ENCODE measurements at places on chromosomes 13 and 19. TPM values are rescaled to one million over a fixed set of nuclear protein-coding genes. Genes with fewer than 3 reads are reported as not detected.

RTBDN gene
- polyA plus RNA-seq: not detected

SGCG gene
- 5.4 TPM for polyA plus RNA-seq

FOXO1 gene
- polyA plus RNA-seq: 0.46 TPM

YJU2 gene
- polyA plus RNA-seq: 10.6 TPM

C19orf33 gene
- not detected for polyA plus RNA-seq

UBL5 gene
- polyA plus RNA-seq: 606 TPM

ZIK1 gene
- 3.2 TPM for polyA plus RNA-seq

STARD13 gene
- 13.8 TPM for polyA plus RNA-seq

WDR88 gene
- polyA plus RNA-seq: 0.10 TPM

GJB6 gene
- polyA plus RNA-seq: not detected

ADGRE3 gene
- polyA plus RNA-seq: not detected

IGFL3 gene
- not detected for polyA plus RNA-seq

GRCh38 chr13:51630288-51630615 lies 46.0 kb downstream of the WDFY2 start:
- peak; percentile 66 for DNase-seq

DNA sequence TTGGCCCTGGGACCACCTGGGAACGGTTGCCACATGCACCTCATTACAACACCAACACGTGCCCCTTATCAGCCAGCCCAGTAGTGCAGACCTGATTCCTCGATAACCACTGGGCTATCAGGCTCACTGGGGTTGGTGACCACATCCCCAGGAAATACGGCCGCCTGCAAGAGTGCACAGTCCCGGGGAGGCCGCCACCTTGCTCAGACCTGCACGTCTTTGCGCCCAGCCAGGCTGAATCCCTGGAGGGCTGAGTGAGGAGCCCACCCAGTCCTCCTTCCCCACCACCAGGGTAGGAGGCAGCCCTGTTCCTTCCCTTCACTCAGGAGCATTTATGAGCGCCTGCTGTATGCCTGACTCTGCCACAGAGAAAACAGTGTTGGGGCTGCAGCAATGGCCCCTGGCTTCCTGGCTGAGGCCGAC lies 67.8 kb downstream of the CEBPG start:
- no peak for DNase-seq

- DNase-seq: peak; percentile 13
Measured at GRCh38 chr13:40968416-40969000, 50.6 kb downstream of the ELF1 start.

- DNase-seq: peak; percentile 14
Measured at GRCh38 chr19:51470966-51471365, 7.4 kb upstream of the CEACAM18 start.

GRCh38 chr13:75305059-75305458 lies 176.9 kb downstream of the TBC1D4 start:
- no peak for DNase-seq

- DNase-seq: no peak
Measured at GRCh38 chr13:77853703-77854102, 64.9 kb downstream of the EDNRB start.

GRCh38 chr19:5308451-5309437 lies 31.9 kb downstream of the PTPRS start:
- peak; percentile 68 for DNase-seq

DNA sequence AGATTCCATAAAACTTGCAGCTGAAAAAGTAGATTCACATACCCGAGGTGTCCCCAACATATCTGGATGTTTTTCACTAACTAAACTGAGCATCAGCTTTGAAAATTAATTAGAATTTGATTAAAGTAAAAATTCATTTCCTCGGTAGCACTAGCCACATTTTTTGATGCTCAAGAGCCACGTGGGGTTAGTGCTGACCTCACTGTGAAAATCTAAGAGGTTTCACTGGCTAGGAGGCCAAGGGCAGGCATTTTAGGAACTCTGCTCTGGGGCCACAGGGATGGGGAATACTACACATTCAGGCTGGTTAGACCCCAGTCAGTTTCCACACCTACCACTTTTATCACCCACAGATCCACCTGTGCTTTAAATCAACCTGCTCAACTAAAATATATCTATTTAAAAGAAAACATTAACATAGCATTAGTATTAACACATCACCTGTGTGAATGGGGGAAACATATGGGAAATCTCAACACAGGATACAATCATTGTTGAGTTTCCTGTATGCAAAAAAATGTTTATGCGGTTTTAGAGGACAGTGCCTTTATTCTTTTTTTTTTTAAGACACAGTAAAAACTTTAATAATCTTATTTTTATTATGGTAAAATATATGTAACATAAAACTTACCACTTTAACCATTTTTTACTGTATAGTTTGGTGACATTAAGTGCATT lies 45.5 kb downstream of the BRD4 start:
- DNase-seq: no peak

DNA sequence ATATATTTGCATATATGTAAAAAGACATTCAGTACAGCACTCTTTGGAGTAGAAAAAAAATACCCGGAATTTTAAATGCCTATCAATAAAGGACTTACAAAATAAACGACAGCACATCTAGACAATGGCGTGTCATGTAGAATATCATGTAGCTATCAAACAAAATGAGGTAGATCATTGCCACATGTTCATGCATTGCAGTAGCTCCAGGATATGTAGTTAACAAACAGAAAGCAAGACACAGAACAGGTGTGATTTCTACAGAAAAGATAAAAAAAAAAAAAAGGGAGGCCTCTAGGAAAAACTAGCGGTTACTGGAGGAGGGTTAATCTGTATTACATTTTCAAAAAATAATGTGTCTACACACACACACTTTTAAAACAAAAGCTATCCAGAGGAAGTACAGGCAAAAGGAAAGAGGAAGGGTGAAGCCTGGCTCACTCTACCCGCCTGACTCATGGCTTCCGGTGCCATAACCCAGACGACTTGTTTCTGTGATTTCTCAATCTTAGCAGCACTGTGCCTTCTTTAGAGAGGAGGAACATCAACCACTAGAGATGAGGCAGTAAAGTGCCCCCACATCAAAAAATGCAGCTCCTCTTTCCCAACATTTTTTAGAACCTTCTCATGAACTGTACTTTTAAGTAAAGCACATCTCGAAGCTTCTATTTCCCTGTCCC lies 6.9 kb downstream of the KCTD12 start:
- peak; percentile 94 for DNase-seq

DNA sequence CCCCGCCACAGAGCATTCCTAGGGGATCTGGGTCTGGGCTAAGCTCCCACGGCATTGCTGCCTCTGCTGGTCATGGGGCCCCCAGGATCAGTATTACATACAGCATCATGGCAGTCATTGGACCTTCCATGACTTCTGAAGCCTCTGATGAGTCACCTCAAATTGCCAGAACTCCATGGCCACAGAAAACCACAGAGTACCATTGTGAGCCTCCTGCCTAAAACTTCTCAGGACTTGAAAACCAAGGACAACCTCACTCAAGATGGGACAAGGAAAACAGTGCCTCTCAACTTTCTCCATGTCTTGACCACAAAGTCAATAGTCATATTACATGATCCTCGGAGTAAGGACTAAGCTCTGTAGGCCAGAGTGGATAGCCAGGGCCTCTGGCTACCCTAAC lies 306.0 kb downstream of the GPC5 start:
- no peak for DNase-seq

- peak; percentile 71 for DNase-seq
Measured at GRCh38 chr13:73215823-73216222, 157.0 kb downstream of the KLF5 start.

- no peak for DNase-seq
Measured at GRCh38 chr13:73535341-73535740, 476.5 kb downstream of the KLF5 start.

GRCh38 chr19:32350987-32351348 lies 5.6 kb downstream of the ZNF507 start:
- no peak for DNase-seq

DNA sequence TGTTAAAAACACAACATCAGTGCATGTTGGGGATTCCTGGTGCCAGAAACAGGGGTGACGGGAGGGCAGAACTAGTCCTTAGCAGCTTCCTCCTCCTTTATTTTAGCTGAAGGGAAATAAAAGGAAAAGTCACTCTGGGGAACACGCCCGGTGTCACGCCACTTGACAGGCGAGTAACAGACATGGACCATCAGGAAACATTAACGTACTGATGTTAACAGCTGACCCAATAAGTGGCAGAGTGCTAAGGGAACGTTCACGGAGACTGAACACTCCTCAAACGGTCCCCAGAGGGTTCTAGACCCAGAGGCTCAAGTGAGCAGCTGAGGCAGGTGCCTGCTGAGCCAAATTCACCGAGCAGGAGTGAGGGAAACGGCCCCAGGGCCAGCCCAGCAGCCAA lies 13.9 kb upstream of the EIF3G start:
- DNase-seq: no peak

DNA sequence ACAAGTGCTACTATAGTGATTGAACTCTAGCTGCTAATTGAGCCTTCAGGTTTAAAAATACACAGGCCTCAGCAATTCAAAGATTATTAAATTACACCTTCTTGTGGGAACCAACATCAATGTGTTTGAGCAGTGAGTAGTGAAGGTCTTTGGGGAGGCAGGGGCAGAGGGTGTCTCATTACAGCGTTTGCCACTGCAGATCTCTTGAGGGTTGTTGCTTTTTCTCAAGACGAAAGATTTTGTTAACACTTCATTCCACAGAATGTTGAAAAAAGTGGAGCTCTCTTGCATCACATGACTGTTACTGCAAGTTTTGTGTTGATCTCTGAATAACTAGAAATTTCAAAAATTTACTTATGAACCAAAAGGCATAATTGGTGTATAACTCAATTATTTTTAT lies 253.6 kb downstream of the ATP8A2 start:
- no peak for DNase-seq

DNA sequence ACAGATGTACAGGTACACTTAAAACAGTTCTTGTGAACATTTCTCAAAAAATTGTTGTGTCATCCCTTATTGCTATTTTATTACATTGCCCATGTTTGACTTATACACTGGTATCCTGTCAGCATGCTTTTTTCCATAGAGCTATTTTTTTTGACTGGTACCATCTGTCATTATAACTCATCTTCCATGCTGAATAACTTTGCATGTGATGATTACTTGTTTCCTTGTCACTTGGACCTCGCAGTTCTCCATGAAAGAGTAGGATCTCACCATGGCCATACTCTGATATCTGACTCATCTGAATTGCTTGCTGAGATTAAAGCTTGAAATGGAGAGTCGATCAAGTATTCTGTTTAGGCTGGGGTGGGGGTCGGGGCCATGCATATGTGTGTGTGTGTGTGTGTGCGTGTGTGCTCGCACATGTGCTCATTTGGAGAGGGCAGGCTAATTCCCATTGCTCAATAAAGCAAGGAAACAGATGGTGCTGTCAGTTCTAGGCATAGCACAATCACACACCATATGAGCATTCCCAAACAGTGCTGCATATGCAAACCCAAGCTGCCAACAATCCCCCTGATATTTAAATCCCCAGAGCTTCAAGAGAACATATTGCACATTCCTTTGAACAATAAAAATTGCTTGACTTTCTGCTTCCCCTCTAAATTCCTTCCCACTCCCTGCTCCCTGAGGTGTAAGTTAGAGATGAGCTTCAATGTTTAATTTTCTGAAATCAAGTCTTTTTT lies 62.9 kb downstream of the NHLRC3 start:
- DNase-seq: no peak

GRCh38 chr13:48508011-48508410 lies 24.9 kb downstream of the RCBTB2 start:
- DNase-seq: no peak

DNA sequence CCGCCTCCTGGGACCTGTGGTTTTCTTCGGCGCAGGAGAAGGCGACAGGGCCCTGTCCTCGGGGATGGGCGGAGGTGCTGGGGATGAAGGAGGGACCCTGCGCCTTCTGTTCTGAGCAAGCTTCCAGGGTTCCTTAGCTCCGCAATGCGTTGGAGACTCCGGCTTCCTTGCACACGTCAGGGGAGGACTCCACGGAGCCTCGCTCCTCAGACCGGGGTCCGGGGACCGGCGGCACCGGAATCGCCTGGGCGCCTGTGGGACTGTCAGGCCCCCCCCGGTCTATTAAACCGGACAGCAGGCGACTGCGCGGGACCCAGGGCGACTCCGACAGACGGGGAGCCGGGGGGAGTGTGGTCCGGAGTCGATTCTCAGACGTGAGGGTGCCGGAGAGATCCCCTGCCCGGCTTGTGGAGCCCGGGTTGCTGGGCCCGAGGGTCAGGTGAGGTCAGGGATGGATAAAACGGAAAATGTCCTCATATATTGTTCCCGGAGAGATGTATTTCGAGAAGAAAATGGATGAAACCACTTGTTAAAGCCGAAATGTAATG lies 227.4 kb downstream of the TEX29 start:
- DNase-seq: no peak

DNA sequence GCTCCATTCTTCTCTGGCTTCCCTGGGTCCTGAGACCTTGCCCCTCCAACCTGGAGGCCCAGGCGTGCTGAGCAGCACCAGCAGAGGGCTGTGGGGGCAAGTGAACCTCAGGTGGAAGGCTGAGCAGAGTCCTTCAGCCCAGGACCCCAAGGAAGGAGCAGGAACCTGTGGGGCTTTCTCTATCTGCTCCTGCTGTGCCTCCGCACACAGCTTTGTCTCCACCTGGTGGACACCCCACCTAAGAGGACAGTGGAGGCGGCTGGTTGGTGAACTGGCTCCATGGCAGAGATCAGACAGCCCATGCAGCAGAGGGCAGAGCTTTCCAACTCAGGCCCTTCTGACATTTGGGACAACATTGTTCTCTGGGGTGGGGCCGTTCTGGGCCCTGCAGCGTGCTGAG lies 19.7 kb downstream of the ZFR2 start:
- DNase-seq: peak; percentile 34

- peak; percentile 65 for DNase-seq
Measured at GRCh38 chr19:4064496-4065260, 2.0 kb downstream of the ZBTB7A start.

DNA sequence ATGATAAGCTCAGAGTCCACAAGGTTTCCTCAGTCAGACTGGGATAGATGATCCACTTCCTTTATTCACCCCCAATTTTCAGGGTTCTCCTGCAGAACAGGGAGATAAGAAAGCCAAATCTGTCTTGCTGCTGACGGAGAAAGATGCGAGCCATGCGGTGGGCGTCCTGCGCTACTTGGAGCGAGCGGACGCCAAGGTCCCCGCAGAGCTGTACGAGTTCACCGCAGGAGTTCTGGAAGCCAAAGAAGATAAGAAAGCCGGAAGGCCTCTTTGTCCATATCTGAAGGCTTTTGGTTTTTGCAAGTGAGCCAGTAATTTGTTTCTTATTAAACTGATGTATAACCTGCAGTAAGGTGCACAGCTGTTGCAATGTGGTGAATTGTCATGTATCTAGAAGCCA lies 66.7 kb downstream of the SLC7A9 start:
- no peak for DNase-seq
